ENCODE measurements at places on chromosomes 7 and 10.

- H3K27me3 ChIP-seq: no peaks in the 10 kb centered on the region
- H3K4me3 ChIP-seq: no peak overlapping the region
- no peaks in the 10 kb centered on the region for H3K36me3 ChIP-seq
- no peak overlapping the region for H3K27ac ChIP-seq
Observed at GRCh38 chr10:16788125-16788524, 29.1 kb downstream of the RSU1 start.

GRCh38 chr7:134686786-134687185, 40.1 kb downstream of the BPGM start:
- no peak overlapping the region for H3K4me3 ChIP-seq
- H3K27ac ChIP-seq: no peak overlapping the region
- peaks cover 15% of the 10 kb centered on the region for H3K4me1 ChIP-seq
- H3K27me3 ChIP-seq: no peaks in the 10 kb centered on the region
- H3K36me3 ChIP-seq: no peaks in the 10 kb centered on the region

DNA sequence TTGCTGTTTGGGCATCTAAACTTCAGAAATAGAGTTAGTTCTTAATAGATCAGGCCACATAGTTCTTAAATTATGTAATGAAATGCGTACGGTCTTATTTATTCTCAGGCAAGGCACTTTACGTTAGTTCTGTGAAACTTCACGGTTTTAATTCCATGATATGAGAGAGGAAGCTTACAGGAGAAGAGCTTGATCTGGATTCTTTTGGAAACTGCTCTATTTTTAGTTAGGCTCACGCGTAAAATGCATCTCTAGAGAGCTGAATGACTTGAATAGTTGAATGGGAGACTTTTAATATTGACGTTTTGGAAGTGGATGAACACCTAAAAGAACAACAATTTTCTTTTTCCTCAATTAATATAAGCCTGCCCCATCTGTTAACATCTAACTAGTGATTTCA, 71.1 kb downstream of the PRKG1 start:
- H3K4me1 ChIP-seq: no peaks in the 10 kb centered on the region
- no peaks in the 10 kb centered on the region for H3K36me3 ChIP-seq
- no peak for DNase-seq

DNA sequence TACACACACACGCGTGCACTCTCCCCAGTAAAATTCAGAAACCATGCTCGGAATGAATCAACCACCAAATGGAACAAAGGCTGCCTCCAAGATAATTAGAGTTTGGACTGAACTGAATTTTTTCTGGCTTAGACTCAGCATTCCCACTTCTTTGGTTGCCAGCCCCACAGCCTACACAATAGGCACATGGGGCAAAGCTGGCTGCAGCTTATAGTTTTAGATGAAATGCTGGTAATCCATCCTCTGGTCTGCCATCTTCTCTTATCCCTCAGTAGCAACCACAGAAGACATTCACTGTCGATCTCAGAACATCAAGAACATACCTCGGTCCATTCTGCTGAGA, 44.2 kb downstream of the PDE1C start:
- no peaks in the 10 kb centered on the region for H3K27me3 ChIP-seq
- no peak overlapping the region for H3K27ac ChIP-seq
- H3K4me3 ChIP-seq: no peak overlapping the region
- no peaks in the 10 kb centered on the region for H3K4me1 ChIP-seq
- H3K36me3 ChIP-seq: no peaks in the 10 kb centered on the region
- no peak for DNase-seq

- no peaks in the 10 kb centered on the region for H3K27me3 ChIP-seq
- no peaks in the 10 kb centered on the region for H3K36me3 ChIP-seq
- DNase-seq: no peak
- H3K4me1 ChIP-seq: peaks cover 8% of the 10 kb centered on the region
Observed at GRCh38 chr10:99964791-99965190, 45.0 kb downstream of the DNMBP start.

GRCh38 chr7:140159497-140159896, 17.3 kb downstream of the KDM7A start:
- no peaks in the 10 kb centered on the region for H3K27me3 ChIP-seq
- H3K36me3 ChIP-seq: no peaks in the 10 kb centered on the region
- no peak for DNase-seq
- no peak overlapping the region for H3K4me3 ChIP-seq
- H3K4me1 ChIP-seq: peaks cover 6% of the 10 kb centered on the region

Data from hepatocyte (in vitro differentiated cells).